ENCODE measurements at places on chromosomes 12 and 14.

DNA sequence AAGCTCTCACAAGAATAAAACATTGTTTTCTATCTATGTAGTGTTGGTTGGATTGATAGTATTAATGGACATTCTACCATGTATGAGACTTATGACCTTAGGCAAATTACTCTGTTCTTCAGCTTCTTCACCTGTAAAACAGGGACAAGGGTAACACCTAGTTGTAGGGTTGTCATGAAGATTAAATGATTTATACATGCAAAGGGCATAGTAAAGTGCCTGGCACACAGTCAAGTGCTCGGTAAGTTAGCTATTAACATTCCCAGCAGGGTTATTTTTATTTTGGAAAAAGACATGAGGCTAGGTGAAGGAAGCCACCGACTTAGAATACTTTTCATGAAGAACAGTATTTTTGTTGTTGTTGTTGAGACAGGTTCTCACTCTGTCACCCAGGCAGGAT lies 71.2 kb upstream of the PLXNC1 start:
- no peak for DNase-seq

DNA sequence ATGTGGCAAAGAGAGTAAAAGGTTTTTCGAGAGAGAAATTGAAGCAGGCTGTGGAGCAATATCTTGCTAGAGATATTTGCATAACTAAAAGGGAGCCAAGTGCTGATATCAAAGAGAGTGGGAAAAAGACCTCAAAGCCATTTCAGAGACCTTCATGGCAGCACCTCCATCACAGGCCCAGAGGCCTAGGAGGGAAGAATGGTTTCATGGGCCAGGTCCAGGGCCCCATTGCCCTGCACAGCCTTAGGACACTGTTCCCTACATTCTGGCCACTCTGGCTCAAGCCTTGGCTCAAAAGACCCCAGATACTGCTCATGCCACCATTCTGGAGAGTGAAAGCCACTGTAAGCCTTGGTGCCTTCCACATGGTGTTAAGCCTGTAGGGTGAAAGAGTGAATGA lies 50.0 kb upstream of the LYZ start:
- no peak for DNase-seq

- peak; percentile 24 for DNase-seq
Measured at GRCh38 chr12:75488553-75488952, 8.0 kb downstream of the GLIPR1 start.

DNA sequence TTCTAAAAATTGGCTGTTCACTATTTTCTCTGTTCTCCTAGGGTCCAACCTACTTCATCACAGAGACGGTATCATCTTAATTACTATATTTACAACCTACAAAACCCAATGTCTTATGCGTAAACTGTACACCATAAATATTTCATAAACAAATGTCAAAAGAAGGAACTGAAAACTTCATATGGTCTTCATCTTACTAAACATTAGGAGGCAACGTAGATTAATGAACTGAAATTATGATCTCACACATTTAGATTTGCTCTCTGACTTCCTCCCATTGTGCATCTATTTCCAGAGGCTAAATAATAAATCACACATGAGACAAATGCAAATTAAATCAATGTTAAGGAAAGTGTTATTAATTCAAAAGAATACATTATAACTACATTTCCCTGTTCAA lies 1850.6 kb upstream of the SEL1L start:
- no peak for DNase-seq

DNA sequence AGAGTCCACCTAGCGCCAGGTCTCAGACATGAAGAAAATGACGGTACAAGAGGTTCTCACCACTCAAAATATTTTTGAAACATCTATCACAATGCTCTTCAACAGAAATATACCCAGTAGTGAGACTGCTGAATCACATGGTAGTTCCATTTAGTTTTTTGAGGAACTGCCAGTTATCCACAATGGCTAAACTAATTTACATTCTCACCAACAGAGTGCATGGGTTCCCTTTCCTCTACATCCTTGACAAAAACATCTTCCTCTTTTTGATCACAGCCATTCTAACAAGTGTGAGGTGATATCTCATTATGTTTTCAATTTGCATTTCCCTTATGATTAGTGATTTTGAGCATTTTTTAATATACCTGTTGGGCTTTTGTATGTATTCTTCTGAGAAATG lies 5.7 kb upstream of the GPR65 start:
- DNase-seq = no peak

GRCh38 chr12:76768576-76768975 lies 4.7 kb downstream of the ZDHHC17 start:
- no peak for DNase-seq

- DNase-seq = no peak
Measured at GRCh38 chr14:91636604-91637003, 95.3 kb downstream of the CATSPERB start.

- no peak for DNase-seq
Measured at GRCh38 chr12:2922329-2922728, 31.6 kb downstream of the TULP3 start.

DNA sequence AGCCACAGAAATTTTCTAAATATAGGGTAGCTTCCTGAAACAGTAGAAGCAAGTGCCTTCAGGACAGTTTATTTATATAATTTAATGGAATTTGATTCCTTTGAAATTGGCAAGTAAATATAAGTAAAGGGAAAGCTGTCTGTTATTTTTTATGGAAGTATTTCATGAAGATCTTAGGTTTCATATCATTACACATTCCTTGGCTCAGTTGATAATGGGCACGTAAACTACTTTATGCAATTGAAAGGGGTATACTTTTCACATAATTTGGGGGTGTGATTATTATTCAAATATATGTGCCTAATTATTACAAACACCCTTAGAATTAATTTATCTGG lies 71.1 kb upstream of the RAP1B start:
- no peak for DNase-seq

DNA sequence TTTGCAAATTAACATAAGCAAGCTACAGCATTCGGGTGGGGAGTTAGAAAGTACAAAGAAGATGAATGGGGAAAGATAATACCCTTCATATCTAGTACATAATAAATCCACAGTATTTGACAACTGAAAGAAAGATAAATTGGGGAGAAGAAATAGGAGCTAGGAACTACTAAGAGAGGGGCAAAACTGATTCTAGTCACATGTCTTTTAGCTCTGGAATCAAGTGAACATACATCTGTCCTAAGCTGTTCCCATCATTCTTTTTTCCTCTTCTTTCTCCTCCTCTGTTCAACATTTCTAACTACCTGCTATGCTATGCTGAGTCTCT lies 15.3 kb upstream of the APOF start:
- no peak for DNase-seq

- DNase-seq = no peak
Measured at GRCh38 chr12:78420991-78421390, 443.6 kb upstream of the SYT1 start.

DNA sequence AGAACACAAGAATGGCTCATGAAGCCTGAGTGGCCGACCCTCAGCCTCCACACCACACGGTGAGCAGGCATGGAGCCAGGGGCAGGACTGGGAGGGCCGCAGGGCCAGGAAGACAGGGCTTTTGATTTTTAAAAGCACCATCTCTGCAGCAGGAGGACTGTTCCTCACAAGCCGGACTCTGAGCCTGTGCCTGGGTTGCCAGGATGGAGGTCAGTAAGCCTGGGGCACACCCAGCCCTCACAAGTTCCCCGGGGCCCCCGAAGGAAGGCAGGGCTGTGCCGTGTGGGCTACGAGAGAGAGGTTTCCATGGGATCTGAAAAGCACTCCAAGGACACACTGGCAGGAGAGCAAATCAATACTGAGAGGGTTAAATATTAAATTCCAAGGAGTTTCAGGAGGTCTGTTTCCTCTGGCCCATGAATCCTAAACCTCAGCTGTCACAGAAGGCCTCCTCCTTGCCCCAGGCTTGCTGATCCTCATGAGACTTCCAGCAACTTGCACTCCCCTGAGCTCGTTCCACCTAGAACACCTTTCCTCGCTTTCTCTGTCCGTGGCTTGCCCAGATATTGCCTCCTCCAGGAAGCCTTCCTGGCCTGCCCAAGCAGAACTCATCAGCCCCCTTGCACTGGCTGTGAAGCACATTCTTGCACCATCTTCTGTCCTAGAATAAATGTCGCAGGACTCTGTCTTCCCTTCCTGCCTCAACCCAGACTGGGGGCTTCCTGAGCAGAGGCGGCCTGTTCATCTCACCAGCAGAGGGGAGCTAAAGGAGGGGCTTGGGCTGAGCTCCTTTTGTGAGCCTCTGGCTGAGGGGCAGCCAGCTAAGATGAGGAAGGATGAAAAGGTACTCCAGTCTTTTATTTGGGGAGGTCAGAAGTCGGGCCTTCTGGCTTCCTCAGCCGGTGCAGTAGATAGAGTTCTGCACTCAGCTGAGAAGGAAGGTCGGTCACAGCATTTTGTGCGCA lies 64.6 kb downstream of the CCDC88C start:
- DNase-seq = no peak

- no peak for DNase-seq
Measured at GRCh38 chr12:93425736-93426411, 15.9 kb downstream of the UBE2N start.

DNA sequence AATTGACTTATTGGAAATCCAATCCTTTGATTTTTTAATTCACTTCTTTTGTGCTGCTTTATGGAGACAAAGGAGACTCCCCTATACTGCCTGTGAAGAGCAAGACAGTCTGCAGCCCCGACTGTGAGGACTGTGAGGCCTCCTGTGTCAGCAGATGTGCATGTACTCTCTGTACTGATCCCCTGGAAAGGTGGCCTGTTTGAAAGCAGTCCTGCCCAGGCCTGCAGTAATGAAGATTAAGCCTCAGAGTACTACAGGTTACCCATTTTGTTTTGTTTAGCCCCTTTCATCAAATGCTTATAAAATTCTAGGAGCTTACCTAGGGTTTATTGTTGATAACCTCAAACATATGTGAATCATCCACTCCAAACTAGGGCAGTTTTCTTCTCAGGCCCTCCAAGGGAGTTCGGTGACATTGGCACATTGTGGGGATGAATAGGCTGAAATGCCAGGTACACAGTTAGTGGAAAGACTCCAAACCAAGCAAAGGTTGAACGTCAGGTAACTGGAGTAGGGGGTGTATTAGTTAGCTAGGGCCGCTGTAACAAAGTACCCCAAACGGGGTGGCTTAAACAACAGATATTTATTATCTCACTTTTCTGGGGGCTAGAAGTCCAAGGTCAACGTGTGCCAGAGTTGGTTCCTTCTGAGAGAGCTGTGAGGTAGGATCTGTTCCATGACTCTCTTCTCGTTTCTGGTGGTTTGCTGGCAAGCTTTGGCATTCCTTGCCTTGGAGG lies 208.7 kb upstream of the BCL2L14 start:
- no peak for DNase-seq
